ENCODE measurements at places on chromosomes 7 and 10.

DNA sequence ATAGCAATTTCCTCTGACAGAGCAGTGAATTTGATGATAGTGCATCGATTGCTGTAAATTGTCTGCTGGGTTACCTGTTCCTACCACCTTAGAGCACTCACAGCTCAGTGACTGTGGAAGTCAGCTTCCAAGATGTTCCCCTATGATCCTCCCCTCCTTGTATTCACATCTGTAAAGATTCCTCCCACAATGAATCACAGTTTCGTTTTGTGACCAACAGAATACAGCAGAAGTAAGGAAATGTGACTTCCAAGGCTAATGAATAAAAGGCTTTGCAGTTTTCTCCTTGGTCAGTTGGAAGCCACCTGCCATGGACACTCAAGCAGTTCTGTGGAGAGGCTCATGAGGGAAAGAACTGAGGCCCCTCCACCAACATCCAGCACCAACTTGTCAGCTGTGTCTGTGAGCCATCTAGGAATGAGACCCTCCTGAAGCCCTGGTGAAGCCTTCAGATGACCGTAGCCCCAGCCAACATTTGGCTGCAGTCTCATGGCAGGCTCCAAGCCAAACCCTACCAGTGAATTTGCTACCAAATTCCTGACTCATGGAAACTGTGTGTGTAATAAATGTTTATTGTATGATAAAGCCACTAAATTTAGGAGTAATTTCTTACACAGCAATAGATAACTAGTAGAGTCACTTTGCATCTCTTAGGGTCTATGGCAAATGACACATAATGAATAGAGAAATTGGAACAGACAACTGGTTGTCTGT is 309.5 kb upstream of the NPVF start:
- DNase-seq = no peak

DNA sequence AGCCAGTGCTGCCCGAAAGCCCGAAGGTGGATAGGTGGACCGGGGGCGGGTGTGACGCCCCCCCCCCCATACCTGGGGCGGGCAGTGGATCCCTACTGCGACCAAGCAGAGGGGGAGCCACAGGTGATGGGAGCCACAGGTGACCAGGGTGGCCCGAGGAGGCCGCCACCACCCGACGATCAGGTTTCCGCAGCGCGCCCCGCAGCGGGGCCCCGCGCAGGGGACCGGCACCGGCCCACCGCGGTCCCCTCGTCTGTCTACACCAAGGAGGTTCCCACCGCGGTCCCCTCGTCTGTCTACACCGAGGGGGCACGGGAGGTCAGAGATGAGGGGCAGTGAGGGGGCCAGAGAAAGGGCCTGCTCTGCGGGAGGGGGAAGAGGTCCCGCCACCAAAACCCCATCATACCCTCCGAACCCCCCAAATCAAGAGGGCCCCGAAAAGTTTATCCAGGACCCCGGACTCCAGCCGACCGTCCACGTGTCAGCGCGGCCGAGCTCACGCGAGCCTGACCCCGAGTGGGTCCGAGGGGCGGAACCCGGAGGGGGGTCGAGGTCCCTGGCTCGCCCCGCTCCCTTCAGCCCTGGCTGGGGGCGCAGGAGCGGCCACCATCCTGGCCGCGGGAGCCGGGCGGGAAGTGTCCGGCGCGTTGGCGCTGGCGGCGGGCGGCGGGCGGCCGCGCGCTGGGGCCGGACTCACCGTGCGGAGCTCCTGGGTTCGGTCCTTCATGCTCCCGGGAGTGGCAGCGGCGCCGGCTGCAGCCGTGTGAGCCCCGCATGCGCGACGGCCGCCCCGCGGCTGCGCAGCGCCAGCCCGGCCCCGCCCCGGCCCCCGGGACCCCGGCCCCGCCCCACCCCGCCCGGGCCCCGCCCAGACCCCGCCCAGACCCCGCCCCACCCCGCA is at the start of gene STX1A:
TSS of gene STX1A (minus strand) at position 765 of the 901 bp plus-strand sequence. CDS start at position 727, 38 bp downstream.
- peak; percentile 81 for DNase-seq

GRCh38 chr7:157521061-157521731 is 184.4 kb downstream of the DNAJB6 start:
- DNase-seq = peak; percentile 5

GRCh38 chr10:71245420-71246325 is 33.3 kb downstream of the UNC5B start:
- no peak for DNase-seq

DNA sequence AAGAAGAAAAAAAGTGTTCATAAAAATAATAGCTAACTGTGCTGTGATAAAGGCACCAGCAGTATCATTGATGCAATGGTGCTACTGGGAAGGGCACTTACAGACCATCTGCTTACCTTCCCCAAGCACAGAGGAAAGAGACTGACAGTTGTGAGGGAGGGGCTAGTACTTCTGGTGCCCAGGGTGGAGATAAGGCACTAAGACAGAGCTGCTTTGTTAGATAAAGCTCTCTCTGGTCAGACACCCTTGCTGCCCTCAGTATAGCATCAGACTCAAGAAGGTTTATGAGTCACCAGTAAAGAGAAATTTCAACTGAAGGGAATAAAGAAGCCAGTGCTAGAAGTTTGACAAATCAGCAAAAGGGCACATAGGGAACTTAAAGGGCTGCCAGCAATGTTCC is 325.6 kb downstream of the HPSE2 start:
- DNase-seq = no peak

DNA sequence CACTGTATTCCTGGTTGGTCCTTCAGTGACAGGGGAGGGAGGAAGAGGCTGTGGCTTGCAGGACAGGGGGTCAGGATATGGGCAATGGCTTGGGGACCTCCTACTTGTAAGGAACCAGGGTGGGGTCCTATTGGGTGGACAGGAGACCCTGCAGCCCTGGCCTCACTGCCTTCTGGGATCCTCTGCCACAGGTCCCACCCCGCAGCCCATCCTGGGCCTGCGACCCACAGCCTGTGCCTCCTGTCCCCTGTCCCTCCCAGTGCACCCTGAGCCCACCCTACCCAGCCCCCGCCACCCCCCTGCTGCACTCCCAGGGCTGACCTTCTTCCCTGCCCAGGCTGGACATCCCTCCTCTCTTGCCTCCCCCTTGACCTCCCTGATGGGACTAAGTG is 58.7 kb upstream of the MYL10 start:
- DNase-seq = no peak

DNA sequence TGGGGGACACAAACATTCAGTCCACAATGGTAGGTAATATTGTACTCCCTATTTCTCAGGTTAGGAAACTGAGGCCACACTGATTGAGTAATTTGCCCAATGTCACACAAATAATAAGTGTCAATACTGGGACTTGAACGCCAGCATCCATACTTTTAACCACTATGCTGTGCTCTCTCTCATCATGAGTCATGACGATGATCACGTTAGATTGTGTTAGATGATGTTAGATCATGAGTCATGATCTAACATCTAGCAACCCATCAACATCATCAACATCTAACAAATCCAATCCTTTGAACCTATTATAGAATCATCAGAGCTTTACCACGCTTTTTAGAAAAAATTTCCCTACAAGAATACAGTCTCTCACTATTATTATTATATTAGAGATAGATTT is 28.1 kb upstream of the HERPUD2 start:
- no peak for DNase-seq

DNA sequence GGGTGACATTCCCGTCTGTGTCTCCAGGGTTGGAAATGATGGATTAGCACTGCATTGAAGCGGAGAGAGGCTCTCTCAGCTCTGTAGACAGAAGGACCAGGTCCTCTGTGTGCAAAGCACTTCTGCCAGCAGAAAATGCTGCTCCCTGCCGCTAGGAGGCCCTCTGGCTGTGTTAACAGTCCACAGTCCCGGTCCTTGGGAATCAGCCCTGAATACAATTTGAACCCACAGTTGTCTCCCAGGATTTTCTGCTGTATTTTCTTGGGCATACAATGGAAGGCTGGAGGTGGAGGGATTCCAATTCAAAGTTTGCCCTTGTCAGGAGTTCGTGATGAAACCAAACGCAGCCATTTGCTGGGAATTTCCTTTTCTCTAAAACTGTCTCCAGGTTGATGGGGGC is 205.2 kb downstream of the GLRX3 start:
- peak; percentile 22 for DNase-seq

- DNase-seq = no peak
These were observed 55.5 kb upstream of the ATP6V0A4 start for GRCh38 chr7:138853448-138853847.

- DNase-seq = no peak
These were observed 147.1 kb upstream of the AOAH start for GRCh38 chr7:36871355-36871738.

Measured in activated CD4-positive, alpha-beta memory T cell treated with anti-CD3 and anti-CD28 coated beads for 36 hours (primary cell).